ENCODE measurements at places on chromosomes 5 and 9.

DNA sequence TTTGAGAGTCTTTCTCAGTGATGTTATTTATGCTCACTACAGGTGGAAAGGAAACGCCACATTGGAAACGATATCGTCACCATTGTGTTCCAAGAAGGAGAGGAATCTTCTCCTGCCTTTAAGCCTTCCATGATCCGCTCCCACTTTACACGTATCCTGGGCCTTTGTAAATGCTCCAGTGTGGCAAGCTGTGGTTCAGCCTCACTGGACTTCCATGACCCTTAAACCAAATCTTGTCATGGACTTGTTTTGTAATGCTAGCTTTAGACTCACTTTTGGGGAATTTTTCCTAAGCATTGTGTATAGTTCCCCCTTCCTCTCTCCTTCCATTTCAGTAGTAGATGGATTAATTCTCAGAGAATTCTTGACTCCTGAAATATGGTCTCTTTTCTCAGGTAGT is 60.9 kb upstream of the SLC2A8 start:
- no peak for DNase-seq

- DNase-seq: no peak
Observed at GRCh38 chr9:87964826-87965225, 9.5 kb downstream of the CDK20 start.

DNA sequence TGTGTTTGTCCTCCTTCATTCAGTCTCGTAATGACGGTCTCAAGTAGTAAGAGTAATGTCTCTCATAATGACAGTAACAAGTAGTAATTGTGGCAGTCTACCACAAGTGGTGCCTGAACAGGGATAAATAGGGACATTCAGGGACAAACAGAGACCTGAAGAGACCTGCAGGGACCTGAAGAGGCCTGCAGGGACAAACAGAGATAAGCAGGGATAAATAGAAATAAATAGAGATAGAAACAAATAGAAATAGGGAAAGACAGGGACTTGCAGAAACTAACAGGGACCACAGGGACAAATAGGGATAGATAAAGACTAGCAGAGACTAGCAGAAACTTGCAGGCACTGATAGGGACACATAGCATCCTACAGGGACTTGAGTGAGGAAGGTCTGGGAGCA is 7.9 kb downstream of the UGT3A2 start:
- no peak for DNase-seq

DNA sequence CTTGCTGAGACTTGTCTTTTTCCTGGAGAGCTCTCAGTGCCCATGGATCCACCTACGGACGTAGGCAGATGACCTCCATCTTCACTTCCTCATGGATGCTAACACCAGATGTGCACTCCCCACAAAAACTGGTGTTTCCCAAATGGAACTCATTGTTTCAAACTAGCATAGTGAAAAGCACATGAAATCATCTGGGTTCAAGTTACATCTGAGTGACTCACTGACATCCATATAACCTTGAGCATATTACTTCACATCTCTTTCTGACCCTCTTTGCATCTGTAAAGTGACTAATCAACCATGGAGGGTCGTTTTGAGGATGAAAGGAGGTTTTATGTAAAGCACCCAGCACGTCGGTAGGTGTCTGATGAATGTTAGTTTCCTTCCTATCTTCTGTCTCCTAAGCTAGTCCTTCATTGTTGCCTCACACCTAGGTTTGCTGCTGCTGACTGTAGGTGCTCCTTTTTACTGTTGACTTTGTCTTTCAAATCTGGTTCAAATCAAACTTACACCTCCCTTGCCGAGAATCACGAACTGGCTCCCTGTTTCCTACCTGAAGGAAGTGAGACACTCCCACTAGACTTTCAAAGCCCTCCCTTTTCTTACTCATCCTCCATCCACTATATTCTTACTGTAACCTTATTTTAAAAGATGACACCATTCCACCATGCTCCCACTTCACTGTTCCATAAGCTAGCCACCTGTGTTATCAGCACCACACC is 10.3 kb downstream of the OCLN start:
- DNase-seq: no peak

- no peak for DNase-seq
Observed at GRCh38 chr5:66329078-66329477, 185.0 kb downstream of the SREK1 start.

DNA sequence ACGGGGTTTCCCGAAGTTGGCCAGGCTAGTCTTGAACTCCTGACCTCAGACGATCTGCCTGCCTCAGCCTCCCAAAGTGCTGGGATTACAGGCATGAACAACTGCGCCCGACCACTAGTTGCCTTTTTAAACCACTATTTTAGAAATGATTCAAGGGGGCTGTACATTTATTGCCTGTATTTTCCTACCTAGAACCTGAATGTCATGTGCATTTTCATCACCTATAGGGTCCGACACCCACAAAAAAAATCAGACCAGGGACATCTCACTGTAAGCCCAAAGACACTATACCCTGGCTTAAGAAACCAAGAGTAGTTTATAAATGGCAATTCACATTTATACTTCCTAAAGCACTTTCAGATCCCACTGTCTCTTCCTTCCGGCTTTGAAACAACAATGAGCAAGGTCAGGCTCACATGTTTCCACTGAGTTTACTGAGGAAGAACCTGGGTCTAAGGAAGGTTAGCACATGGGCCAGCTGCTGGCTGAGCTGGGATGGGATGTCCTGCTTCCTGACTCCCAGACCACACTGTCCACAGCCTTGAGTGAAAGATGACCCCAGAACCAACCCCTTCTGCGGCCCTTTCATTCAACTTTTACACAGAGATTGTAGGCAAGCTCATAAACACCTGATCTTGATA is 87.3 kb downstream of the SERINC5 start:
- DNase-seq: no peak

- DNase-seq: no peak
Observed at GRCh38 chr9:34653151-34654072, 1.4 kb downstream of the IL11RA start.

- DNase-seq: no peak
Observed at GRCh38 chr9:126938327-126938726, 23.7 kb downstream of the RALGPS1 start.

DNA sequence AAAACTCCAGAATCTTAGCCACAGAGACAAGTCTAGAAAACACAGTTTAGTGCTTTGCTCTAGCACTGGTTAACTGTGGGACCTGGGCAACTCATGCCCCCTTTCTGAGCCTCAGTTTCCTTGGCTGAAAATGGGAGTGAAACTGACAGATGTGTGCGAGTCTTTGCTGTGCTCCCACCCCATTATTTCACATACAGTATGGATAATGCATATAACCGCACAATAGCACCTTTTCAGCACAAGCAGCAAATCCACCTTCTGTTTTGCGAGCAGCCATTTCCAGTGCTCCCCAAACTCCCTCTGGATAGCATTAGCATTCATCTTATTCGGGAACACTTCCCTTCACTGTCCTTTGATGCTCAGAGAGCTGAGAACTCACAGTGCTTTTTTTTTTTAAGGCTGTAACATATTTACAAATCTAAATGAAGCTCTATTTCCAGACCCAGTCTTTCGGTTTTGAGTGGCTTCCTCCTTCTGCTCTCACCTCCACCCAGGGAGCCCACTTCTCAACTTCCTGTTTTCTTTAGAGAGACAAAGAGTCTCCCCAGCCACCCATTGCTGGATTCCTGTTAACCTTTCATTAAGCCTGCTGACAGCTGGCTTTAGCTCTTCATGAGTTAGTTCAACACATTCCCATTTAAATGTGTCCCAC is 49.2 kb downstream of the TIMD4 start:
- DNase-seq: peak; percentile 2

GRCh38 chr5:175713930-175714329 is 56.1 kb downstream of the HRH2 start:
- DNase-seq: no peak

- no peak for DNase-seq
Observed at GRCh38 chr5:33291216-33292000, 149.4 kb upstream of the TARS1 start.

GRCh38 chr9:126521089-126521488 is 92.6 kb upstream of the LMX1B start:
- no peak for DNase-seq

- DNase-seq: no peak
Observed at GRCh38 chr5:173314166-173314952, 13.9 kb downstream of the STC2 start.

- no peak for DNase-seq
Observed at GRCh38 chr9:30507166-30507565, 1877.3 kb upstream of the ACO1 start.

- DNase-seq: no peak
Observed at GRCh38 chr9:114908104-114908622, 22.2 kb downstream of the TNFSF8 start.

DNA sequence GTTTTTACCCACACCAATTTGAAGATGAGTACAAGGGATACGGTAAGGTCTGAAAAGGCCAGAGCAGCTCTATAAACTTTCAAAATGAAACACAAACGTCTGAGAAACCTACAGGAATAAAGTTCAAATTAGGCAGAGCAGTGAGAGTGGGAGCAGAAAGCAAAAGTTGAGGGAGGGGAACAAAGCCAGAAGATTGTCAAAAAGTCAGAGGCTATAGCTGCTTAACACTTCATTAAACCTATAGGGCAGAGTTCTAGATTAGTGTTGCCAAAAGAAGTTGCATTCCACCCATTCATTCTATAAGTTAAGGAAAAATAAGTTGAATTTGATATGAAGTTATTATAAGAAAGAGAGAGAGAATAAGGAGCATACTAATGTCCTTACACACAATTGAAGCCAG is 309.6 kb upstream of the CD180 start:
- DNase-seq: no peak

DNA sequence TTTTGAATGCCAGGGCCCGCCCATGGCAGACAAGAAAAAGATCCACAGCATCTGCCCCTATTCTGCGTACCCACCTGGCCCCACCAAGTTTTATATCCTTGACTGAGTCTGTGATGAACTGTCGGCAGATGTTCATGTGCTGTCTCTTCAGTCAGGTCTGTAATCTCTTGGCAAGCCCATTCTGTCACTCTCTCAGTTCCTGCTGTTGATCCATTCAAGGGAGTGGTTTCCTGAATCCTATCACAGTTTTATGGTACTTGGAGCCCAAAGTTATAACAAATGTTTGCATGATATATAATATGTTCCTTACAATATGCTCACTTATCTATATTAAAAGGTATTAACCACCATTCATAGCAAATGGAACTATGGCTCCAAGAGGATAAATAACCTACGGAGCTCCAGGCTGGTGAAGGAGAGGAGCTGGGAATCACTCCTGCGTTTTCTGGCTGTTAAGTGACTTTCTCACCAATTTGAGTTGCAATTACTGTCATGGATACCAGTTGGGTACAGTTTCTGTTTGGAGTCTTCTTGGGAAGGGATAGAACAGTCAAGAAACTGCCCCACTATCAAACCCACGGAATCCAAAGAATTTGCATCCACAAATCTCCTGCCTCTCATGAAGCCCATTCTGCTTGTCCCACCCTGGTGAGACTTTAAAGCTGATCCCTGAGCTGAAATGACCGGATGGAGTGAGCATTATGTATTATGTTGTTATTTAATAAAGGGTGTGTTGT is 103.4 kb upstream of the SPRY4 start:
- DNase-seq: no peak

DNA sequence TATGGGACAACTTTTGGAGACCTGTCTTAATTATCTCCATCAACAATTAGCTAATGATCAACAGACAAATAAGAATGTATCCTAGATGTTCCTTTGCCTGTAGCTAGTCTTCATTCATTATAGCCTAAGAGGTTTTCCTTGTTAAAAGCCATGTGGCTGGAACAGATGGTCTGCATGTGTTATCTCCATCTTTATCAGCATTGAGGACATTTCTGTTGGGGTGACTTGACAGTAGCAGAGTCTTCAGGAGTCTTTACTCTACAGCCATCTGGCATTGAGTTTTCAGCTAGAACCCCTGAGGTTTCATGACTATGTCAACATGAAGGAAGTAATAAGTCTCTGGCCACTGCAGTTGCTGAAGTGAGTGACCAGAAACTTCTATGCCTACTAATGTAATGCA is 106.6 kb upstream of the TLE4 start:
- DNase-seq: no peak

DNA sequence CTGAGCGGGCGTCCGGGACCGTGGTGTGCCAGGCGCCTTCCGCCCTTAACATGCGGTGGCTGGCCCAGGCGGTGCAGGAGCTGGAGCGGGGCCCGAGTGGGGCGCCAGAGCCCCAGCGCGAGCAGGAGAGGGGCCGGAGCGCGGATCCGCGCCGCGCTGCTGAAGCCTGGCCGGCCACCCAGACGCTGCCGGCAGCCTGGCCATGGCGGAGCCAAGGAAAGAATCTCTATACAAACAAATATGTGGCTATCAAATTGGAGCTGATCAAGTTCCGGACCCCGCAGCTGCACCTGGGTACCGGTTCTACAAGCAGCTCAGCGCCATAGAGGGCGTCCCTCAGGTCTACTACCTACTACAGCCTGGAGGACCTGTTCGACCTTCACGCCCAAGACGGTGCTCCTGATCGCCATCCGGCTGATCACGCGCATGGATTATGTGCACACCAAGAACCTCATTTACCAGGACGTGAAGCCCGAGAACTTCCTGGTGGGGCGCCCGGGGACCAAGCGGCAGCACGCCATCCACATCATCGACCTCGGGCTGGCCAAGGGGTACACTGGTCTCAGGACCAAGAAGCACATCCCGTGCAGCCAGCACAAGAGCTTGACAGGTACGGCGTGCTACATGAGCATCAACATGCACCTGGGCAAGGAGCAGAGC is 55.8 kb downstream of the JAK2 start:
- DNase-seq: no peak

DNA sequence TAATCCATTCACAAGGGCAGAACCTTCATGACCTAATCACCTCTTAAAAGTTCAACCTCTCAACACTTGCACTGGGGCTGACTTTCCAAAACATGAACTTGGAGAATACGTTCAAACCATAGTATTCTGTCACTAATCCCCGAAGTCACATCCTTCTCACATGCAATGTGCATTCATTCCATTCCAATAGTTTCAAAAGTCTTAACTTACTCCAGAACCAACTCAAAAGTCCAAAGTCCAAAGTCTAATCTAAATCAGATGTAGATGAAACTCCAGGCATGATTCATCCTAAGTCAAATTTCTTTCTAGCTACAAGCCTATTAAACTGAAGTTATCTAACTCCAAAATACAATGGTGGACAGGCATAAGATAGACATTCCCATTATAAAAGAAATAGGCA is 21.7 kb upstream of the ADAMTSL1 start:
- DNase-seq: no peak

- no peak for DNase-seq
Observed at GRCh38 chr9:33111631-33112030, 35.2 kb upstream of the SMU1 start.

DNA sequence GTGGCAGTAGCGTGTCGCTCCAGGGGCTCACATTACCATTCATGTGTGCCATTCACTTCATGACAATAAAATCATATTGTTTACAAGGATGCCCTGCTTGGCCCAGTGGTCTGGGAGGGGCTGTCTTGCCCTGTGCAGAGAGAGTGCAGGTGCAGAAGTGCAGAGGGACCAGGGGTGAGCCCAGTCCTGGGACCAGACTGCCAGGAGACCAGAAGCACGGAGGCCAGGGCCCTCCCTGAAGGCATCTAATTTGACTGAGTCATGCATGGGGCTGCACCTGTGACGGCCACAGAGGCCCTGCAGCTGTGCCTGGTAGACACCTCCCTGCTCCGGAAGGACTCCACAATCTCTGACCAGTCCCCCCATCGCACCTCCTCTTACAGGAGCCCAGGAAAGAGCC is 164.4 kb upstream of the FOXD4L5 start:
- no peak for DNase-seq

GRCh38 chr9:684054-684890 is 157.2 kb upstream of the DMRT1 start:
- no peak for DNase-seq

- DNase-seq: no peak
Observed at GRCh38 chr5:120628156-120628555, 164.1 kb downstream of the PRR16 start.

- no peak for DNase-seq
Observed at GRCh38 chr5:96031811-96032261, 70.2 kb upstream of the ELL2 start.

- no peak for DNase-seq
Observed at GRCh38 chr5:50807661-50808060, 141.2 kb downstream of the PARP8 start.

Data from stimulated activated CD8-positive, alpha-beta memory T cell treated with anti-CD3 and anti-CD28 coated beads, Interleukin-4, amount 100 ng/mL, for 4 hours (primary cell).